Stimulated activated effector memory CD8-positive, alpha-beta T cell treated with anti-CD3 and anti-CD28 coated beads, Interleukin-12 subunit alpha, Interleukin-12 subunit beta, amount 100 ng/mL, for 72 hours (primary cell): ENCODE measurements at places on chromosomes 1 and 21.

DNA sequence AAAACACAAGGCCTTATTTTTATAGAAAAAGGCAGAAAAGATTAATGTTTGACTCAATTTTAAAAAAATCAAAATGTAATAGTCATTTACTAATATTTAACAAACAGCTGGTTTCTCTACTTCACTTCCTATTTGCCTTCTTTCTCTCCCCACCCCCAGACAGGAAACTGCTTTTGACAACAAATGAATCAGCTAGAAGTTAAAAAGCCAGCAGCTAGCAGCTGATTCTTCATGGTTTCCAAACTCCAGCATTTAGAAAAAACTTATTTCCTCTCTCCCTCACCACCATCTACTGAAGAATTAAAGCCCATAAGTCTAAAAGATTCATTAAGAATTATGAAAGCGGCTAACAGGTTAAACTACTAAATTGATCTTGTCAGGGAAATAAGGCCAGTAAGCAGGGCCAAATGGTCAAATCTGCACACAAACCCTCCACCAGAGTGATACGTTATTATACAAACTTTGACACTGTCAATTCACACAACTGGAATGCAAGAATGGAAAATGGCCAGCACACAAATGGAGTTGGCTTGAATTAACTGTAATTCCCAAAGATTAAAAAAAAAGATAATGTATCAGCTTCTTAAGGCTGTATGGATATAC lies 4.0 kb downstream of the WDR26 start:
- no peak for DNase-seq

- no peak for DNase-seq
Measured at GRCh38 chr1:67148516-67149178, 13.9 kb upstream of the C1orf141 start.

DNA sequence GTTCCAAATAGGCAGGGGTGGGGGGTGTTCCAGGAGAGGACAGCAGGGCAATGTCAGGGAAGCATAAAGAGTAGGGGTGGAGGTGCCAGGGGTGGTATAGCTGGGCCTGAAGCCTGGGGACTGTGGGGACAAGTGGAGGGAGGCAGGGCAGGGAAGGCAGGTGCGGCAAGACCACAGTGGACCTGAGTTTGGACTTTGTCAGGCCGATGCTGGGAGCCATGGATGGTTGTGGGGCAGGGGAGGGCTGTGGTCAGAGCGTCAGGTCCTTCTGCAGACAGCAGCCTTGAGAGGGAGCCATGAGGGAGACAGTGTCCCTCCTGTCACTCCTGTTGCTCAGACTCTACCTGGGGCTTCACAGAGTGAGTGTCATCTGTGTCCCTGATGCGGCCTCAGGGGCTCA lies 320.3 kb downstream of the PTPRU start:
- no peak for DNase-seq

GRCh38 chr1:107594536-107594935 lies 370.4 kb downstream of the VAV3 start:
- DNase-seq: no peak

DNA sequence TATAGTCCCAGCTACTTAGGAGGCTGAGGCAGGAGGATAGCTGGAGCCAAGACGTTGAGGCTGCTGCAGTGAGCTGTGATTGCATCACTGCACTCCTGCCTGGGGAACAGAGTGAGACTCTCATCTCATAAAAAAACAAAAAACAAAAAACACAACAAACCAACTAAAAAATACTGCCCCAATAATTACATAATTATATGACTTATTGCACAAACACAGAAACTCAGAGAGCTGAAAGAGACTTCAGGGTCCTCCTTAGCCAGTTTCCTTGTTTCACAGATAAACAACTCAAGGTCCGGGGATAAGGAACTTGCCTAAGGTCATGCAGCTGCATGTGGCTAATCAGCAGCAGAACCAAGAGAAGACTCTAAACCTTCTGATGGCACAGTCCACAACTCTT lies 11.9 kb downstream of the EXTL2 start:
- no peak for DNase-seq

DNA sequence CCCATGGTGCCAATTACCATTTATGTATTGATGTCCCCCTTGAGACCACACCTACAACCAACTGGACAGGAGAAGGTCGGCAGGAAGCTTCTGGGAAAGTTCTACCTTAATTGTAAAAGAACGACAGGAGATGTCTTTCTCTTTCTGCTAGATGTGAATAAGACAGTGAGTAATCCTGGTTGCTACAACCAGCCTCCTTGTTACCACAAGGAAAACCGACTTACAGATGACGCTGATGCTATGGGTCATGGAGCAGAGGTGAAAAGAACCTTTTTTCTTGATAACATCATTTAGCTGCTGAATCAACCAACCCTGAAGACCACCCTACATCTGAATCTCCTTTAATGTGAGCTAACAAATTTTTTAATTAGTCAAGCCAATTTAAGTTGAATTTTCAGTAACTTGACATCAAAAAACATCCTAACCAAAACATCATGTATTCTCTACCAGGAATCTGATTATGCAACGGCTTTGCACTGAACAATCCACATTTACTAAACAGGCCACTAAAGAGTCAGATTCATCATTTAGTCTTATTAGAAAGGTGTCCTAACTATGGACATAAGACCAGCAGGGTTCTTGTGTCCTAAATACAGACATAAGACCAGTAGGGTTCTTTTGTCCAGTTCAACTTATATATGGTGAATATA lies 23.0 kb downstream of the RGS2 start:
- DNase-seq: no peak

DNA sequence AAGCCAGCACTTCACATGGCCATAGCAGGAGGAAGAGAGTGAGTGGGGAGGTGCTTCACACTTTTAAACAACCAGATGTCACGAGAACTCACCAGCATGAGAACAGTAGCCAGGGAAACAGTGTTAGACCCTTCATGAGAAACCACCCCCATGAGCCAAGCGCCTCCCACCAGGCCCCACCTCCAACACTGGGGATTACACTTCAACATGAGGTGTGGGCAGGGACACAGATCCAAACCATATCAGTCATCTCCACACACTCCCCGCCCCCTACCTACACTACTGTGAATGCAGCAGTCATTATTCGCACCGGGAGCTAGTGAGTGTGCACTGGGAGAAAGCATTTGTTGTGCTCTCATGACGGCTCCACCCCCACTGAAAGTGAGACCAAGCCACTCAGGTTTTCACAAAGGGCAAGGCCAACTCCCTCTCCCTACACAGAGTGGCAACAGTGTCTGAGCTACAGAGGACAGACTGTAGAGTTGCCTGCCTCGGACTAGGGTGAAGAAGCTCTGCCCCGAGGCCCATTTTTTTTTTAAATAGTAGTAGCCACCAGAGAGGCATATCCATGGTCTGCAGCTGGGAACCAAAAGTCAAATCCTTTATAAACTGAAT lies 125.6 kb downstream of the BARHL2 start:
- DNase-seq: no peak

- no peak for DNase-seq
Measured at GRCh38 chr1:185789501-185790193, 55.5 kb downstream of the HMCN1 start.

GRCh38 chr1:30708361-30708728 lies 15.0 kb downstream of the MATN1 start:
- no peak for DNase-seq

- DNase-seq: no peak
Measured at GRCh38 chr21:36384885-36385232, 333 bp upstream of the CHAF1B start.

DNA sequence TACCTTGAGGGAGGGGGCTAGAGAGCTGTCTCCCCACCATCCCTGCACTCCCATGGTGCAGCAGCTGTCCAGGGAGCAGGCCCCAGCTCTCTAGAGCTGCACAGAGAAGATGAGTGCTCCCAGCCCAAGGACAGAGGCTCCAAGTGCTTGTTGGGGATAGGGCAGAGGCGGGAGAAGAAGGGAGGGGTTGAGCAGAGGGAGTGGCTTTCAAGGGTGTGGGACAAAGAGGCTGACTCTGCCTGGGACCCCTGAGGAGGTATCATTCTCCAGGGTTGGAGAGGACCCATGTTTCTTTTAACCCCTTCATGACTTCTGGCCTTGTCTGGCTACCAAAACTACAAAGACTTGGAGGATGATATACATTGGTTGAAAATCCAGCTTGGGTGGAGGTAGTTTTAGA lies 14.6 kb downstream of the FOXD2 start:
- DNase-seq: no peak

DNA sequence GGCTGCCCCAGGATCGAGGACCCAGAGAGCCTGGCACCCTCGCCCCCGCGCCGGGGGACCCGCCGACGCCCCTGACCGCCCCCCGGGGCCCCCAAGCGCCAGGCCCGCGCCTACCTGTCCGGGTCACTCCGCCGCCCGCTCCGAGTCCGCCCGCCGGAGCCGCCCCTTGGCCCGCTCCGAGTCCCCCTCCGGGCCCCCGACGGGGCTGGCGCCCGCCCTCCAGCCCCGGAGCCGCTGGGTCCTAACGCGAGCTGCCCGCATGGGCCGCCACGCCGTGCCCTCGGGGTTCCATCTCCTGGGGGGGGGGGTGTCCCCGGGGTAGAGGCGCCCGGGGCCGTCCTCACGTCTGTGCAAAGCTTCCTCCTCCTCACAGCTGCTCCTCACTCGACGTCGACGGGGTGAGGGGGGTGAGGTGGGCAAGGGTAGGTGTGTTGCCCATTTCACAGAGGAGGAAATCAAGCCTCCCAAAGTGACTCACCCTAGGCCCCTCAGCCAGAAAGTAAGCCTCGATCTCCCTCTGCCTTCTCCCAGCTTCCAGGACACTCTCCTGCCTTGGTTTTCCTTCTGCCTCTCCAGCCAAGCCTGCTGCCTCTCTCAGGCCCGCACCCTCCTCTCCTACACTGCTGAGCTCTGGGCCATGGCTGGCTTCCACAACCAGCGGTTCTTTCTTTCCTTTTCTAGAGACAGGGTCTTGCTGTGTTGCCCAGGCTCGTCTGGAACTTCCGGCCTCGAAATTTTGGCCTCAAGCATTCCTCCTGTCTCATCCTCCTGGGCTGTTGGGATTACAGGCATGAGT lies at the start of gene MFAP2:
Gene MFAP2, minus strand, starts transcription at position 148 of the 796 bp plus-strand sequence. CDS start 2,347 bp downstream, outside the sequence.
- DNase-seq: no peak
